ENCODE measurements at places on chromosomes 13 and 19.

GRCh38 chr13:42970824-42971690 lies 21.0 kb downstream of the EPSTI1 start:
- DNase-seq: no peak

DNA sequence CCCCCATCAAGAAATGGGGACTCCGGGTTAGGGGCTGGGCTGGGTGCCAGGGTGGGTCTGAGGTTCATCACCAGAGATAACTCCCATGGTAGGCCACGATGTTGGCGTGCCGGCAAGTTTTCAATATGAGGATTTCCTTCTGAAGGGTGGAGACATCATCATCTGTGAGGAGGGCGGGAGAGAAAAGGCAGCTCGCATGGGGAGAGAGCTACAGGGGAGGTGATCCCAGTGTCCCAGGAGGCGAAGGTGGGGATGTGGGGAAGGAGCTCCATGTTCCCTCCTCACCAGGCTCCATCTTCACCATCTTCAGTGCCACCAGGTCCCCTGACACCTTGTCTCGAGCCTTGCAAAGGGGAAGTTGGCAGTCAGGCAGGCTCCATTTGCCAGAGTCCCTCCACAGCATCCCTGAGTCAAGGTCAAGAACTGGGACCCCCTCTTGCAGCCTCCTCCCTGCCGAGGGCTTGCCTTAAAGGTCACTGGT lies 430 bp downstream of the MAP4K1 start:
- DNase-seq: no peak

DNA sequence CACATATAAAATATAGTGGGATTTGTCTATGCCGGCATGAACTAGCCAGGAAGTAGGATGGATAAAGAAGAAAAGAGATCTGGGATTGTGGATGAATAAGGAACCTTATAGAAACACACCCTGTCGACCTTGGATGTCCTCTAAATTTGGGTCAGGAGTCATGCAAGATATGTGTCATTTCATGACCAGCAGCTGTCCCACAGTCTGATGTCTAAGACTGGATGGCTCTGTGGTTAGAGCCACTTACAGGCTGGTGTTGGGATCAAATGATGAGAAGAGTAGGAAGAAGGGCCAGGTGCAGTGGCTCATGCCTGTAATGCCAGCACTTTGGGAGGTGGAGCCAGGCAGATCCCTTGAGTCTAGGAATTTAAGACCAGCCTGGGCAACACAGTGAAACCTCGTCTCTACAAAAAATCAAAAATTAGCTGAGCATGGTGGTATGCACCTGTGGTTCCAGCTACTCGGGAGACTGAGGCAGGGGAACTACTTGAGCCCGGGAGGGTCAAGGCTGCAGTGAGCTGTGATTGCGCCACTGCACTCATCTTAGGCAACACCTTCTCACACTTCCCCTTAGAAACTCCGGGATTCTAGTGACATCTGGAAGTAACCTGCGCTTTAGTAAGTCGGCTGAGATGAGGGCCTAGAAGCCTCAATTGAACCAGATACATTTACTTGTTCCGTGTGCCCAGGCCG lies 30.8 kb downstream of the TMED1 start:
- no peak for DNase-seq

GRCh38 chr13:48873081-48873480 lies 102.6 kb upstream of the FNDC3A start:
- no peak for DNase-seq

DNA sequence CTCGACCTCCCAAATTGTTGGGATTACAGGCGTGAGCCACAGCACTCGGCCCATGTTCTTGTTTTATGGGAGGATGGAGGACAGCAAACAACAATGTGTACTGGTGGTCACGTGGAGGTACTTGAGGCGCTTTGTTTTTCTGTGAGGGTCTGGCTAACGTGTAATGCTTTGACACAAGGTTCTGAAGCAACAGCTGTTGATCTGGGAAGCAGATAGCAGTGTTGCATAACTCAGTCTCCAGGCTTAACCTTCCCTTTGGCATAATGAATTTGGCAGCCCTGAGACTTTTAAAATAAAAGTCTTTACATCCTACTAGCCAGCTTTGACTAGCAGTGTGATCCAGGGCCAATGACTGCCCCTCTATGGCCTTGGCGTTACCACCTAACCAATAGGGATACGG lies 6.9 kb upstream of the ZNF580 start:
- DNase-seq: no peak

DNA sequence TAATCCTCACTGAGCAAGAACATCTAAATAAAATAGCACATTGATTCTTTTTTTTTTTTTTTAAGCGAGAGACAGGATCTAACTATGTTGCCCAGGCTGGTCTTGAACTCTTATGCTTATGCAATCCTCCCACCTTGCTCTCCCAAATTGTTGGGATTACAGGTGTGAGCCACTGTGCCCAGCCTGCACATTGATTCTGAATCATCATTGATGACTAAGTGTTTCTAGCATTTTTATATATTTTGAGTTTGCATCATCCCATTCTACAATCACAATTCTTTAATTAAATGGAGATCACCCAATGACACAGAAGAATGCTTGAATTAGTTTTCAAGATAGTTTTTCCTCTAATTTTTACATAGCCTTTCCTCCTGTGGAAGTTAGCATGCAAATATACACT lies 354.1 kb downstream of the KLF5 start:
- DNase-seq: no peak

- peak; percentile 68 for DNase-seq
These were observed 8.8 kb upstream of the TNFSF9 start for GRCh38 chr19:6521718-6522646.

GRCh38 chr19:55116232-55116858 lies 1.1 kb downstream of the PPP1R12C start:
- DNase-seq: peak; percentile 24

- no peak for DNase-seq
These were observed 1.1 kb downstream of the ARHGAP35 start for GRCh38 chr19:46861691-46862502.

DNA sequence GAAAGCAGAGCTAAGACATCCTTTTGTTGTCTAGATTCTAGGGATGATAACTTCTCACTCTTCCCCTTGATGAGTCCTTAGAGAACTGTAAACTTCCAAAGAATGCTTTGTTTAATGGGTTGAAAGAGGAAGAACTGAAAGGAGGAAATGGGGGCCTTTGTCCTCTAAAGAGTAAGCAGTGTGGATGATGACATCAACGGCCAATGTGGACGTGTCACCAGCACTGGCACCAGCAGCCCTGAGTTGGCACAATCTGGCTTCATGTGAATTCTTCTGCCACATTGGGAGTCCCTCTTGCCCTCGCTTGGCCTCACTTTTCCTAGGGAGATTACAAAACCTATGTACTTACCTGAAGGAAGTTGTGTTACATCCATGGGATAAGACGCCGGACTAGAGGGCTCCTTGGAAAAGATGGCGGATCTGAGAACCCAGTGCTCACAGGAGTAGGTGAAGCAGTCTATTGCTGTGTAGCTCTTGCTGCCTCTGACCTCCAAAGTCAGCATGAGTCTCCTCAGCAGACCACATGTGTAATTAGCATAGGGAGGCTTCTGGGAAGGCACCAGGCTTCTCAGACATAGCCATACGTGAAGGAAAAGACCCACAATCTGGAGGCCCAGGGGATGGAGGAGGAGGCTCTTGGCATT lies 62.8 kb downstream of the RGCC start:
- no peak for DNase-seq

DNA sequence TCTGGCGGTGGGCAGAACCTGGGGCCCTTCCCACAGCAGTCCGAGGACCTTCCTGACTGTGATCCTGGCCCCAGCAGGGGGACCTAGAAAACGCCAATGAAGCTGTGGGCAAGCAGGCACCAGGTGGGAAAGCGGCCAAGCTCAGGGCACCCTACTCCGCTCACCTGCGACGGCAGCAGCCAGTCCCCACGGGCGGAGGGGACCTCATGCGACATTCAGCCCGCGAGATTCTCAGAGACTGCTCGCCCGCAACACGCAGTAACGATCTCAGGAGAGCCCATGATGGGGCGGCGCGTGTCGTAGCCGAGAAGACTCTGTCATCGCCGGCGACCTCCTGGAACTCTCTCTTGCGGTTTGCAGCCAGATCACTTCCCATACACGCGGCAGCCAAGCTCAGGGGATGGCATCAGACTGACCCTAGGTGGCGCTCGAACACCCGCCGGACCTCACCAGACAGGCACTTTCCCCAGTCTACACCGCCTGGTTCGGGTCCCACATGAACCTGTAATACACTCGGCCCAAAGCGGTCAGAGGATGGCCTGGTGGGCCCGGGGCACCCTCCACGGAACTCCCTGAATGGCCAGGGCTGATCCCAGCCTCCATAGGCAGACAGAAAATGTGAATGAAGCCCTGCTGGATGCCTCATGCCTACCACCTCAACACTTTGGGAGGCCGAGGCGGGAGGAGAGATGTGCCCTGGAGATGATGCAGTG lies 26.5 kb downstream of the MAN2B1 start:
- DNase-seq: peak; percentile 64

DNA sequence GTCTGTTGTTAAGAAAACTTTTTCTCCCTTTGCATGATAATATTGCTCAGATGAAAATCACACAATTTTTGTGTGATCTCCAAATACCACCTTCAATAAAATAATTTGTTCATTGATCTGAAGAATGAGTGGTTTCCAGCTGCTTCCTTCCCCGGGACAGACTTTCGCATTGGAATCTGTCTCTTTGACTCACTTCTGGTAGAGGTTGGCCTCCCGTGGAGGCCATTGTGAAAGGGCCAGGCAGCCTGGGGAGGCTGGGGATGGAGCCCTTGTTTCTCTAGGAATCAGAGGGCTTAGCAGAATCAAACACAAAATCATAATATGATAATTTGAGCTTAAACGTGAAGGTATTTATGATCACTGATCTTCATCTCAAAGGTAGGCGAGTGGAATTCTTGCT lies 135.0 kb upstream of the ZNF536 start:
- DNase-seq: no peak

DNA sequence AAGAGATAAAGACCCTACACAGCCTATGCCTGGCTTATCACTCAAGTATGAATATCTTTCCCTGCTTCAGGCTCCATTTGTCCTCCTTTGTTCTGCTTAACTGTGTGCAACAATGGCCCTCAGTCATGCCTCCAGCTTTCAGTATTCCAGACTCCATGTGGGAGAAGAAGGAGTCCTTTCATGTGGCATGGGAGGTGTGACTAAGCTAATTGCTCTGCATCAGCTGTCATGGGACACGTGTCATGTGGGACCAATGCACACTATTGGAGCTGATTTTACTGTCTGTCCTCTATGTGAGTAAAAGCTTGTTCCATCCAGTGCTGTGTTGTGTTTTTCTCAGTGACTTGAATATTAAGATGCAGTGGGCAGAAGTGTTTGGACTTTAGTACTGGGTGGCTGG lies 1198.3 kb downstream of the OLFM4 start:
- DNase-seq: no peak

Data from stimulated activated CD8-positive, alpha-beta memory T cell treated with anti-CD3 and anti-CD28 coated beads, Interleukin-4, amount 100 ng/mL, for 4 hours (primary cell).